ENCODE measurements at places on chromosomes 4 and X.

GRCh38 chr4:109738104-109738872 lies 8.4 kb upstream of the PLA2G12A start:
- DNase-seq = no peak

- DNase-seq = no peak
Measured at GRCh38 chr4:130545171-130545570, 1449.2 kb downstream of the C4orf33 start.

DNA sequence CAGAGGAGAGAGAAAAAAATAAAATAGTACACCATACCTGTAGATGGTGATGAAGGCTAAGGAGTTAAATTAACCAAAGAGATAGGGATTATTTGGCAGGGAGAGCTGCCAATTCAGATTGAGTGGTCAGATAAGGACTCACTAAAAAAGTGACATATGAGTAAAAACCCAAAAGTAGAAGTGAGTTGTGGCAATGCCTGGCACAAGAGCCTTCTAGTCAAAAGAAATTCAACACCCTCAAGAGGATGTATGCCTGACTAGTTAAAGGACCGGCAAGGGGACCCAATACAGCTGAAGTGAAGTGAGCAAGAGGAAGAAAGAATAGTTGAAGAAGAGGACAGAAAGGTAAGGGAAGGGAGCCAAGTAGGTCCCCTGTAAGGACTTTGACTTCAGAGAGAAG lies 34.9 kb downstream of the ELF2 start:
- DNase-seq = no peak

GRCh38 chr4:152971053-152971452 lies 34.9 kb downstream of the FHDC1 start:
- no peak for DNase-seq

DNA sequence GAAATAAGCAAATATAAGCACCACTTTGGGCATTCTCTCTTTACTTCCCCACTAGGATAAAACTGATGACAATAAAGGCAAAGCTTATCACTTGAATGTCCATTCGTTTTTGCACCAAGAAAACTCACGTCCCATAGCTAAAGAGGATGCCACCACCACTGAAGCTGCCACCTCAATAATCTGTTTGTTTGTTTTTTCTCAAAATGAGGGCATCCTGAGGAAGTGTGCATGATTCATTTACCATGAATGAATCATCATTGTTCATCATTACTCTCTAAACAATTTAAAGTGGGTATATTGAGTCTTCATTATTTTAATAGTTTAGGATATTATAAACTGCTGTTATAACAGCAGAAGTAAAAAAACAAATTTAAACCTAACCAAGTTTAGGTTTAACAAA lies 168.2 kb downstream of the DCTD start:
- no peak for DNase-seq

DNA sequence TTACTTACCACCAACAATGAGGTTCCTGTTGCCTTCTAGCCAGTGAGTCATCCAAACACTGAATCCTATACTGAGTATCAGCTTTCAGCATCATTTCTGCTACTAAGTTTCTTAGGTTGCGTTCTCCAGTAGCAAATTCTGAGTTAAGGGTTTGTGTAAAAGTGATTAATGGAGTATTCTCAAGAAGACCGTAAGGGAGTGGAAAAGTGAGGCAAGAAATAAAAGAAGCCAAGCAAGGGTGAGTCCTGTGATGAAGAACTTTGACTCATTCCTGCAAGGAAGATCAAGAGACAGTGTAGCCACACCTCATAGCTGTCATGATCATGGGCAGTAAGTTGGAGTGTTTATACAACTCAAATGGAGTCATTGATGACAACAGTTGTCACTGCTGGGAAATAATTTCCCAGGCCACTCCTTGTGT lies 446.2 kb downstream of the RAPGEF2 start:
- DNase-seq = no peak

DNA sequence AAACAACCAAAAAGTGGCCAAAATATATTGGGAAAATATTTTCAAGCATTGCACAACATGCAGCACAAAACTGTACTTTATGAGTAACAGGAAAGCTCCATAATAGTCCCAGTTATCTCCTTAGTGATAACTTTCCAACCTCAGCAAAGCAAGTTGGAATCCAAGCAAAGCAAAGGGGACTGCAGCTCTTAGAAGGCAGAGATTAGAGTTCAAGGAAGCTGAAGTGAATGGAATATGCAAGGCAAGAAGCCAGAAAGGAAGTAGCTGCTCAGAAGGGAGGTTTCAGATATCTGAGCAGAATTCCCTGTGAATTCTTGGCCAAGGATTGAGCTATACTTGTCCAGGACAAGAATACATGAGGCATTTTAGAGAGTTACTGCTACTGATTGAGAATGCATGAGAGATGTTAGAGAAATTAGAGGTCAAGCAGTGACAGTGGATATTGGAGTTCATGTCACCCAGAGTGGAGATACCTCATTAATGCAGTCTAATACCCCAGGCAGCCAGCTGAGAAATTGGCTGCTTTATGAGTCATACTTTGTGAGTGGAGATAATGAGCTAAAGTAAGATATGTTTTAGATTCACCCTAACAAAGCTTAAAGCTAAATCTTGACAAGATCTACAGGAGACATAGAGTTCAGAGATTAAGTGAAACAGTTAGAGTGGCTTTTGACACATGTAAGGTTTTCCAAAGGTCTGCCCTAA lies 102.8 kb downstream of the INPP4B start:
- DNase-seq = no peak

GRCh38 chr4:159227984-159228383 lies 125.1 kb downstream of the RAPGEF2 start:
- DNase-seq = no peak

DNA sequence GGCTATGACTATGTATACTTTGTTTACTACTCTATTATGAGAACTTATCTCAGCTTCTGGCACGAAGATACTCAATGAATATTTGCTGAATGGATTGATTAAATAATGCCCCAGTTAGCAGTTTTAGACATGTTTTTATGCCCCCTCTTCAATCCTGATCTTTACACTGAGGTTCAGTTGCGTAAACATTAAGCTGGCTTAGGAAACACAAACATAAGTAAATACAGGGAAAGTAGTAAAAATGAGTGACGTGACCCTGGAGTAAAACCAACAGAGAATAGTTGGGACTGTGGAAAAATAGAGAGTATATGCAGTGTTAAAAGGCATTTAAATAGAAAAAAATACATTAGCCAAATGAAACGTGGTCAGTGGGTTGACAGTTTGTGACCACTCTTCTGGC lies 387.0 kb upstream of the ACTRT1 start:
- DNase-seq = no peak

DNA sequence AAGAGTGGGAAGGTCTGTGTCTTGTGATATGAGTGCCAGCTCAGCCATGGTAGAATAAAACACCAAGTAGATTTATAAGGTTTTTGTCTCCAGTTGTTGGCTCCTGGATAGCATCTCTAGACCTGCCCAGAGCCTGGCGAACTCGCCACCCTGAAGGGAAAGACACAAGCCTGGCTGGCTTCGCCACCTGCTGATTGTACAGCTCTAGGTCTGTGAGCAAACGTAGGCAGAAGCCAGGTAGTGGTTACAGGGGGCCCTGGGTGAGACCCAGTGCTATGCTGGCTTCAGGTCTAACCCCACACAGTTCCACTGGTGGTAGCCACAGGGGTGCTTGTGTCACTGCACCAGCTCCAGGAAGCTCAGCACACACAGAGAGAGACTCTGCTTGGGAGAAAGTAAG lies 100.5 kb downstream of the BLTP1 start:
- no peak for DNase-seq

- DNase-seq = no peak
Measured at GRCh38 chrX:42107495-42108488, 184.4 kb upstream of the CASK start.

DNA sequence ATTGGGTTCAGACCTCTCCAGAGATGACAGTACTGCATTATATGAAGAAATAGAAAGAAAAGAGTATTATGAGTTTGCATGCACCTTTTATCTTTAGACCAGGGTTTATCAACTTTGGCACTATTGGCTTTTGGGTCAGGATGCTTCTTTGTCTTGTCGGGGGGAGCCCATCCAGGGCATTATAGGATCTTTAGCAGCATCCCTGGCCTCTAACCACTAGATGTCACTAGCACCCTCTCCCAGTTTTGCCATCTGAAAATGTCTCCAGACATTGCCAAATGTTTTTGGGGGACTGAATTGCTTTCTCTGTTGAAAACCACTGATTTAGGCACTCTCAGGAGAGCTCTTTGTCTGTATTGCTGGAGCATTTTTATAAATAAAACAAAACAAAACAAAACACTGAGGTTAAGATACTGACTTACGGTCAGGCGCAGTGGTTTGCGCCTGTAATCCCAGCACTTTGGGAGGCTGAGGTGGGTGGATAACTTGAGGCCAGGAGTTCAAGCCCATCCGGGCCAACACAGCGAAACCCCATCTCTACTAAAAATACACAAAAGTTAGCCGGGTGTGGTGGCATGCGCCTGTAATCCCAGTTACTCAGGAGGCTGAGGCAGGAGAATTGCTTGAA lies 23.6 kb downstream of the CA5B start:
- DNase-seq = no peak
